ENCODE measurements at places on chromosomes 13 and 19.

- no peak for DNase-seq
Measured at GRCh38 chr13:86581706-86582105, 782.5 kb upstream of the SLITRK6 start.

- no peak for DNase-seq
Measured at GRCh38 chr19:49084206-49085019, 838 bp upstream of the SNRNP70 start.

- DNase-seq, result no peak
Measured at GRCh38 chr19:31519908-31520307, 170.7 kb upstream of the TSHZ3 start.

- DNase-seq, result no peak
Measured at GRCh38 chr13:51444922-51445321, 7.9 kb downstream of the INTS6 start.

DNA sequence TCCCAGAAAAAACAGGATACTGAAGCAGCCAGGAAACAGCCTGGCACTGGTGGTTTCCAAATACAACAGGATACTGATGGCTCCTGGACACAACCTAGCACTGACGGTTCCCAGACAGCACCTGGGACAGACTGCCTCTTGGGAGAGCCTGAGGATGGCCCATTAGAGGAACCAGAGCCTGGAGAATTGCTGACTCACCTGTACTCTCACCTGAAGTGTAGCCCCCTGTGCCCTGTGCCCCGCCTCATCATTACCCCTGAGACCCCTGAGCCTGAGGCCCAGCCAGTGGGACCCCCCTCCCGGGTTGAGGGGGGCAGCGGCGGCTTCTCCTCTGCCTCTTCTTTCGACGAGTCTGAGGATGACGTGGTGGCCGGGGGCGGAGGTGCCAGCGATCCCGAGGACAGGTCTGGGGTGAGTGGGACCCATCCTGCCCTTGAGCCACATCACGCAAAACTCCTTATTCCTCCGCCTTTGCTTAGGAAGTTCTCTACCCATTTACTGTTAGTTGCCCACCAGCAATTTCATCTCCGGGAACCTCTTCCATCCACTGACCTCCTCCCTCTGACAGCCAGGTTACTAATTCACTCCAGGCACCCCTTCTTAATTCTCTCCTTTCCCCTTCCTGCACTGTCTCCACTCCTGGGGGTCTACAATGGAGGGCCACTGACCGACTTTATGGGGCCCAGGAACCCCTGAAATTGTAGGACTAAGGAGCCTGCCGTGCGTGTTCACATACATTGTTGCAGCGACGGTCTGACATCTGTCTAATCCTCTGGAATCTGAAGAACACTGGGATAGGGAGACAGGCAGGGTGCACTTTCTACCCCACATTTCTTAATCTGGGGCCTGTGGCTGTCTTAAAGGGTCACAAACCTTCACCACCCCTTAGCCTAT is 1.2 kb downstream of the ITPKC start:
- no peak for DNase-seq

Measured in HEK293T (cell line).